Coronary artery (tissue), 2 donors: ENCODE measurements at places on chromosomes 12 and 14.

GRCh38 chr14:76136476-76137110 lies 15.1 kb upstream of the GPATCH2L start:
- DNase-seq: no peak

DNA sequence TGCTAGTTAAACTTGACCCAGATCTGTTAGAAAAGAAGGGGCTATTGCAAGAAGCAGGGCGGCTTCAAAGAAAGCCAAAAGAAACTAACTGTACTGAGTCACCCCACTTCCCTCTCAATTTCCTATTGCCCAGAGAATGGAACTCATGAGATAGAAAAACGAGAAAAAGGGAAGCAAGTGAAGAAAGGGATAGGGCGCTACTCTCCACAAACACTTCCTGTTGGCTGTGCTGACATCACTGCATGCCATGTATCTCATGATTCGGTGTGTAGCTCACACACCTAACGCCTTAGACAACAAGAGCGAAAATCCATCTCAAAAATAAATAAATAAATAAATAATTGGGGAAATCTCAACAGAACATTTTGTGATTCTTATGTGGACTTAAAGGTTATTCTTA lies 13.0 kb upstream of the P2RX4 start:
- no peak for DNase-seq

DNA sequence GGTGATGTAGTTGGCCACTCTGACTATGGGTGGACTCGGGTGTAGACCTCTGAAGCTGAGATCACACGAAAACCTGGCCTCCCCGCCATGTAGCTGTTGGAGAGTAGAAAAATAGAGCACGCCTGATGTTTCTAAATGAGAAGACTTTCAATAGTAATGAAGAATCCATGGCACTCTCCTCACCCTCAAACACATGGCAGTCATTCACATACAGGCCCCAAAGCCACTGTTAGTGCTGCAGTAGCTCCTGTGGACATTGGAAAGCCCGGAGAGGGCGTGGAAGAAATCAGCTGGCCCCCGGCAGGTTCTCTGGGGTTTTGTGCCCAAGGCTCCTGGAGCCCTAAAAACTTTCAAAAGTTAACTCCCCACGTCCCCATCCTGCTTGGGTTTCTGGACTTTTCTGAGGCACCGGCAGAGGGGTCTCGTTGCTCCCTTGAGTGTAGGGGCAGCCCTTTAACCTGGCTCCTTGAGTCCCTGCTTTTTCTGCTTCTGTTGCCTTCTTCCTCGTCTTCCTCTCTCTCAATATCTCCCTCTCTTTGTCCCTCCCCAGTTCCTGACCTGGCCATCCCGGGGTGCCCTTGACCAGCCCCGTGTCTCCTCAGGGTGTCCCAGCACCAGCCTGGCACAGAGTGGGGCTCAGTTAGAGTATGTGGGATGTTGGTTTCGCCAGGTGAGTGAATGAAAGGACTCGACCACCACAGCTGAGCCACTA lies 8.3 kb downstream of the MEG3 start:
- no peak for DNase-seq

- no peak for DNase-seq
Measured at GRCh38 chr14:59044707-59045106, 143.8 kb upstream of the DAAM1 start.

DNA sequence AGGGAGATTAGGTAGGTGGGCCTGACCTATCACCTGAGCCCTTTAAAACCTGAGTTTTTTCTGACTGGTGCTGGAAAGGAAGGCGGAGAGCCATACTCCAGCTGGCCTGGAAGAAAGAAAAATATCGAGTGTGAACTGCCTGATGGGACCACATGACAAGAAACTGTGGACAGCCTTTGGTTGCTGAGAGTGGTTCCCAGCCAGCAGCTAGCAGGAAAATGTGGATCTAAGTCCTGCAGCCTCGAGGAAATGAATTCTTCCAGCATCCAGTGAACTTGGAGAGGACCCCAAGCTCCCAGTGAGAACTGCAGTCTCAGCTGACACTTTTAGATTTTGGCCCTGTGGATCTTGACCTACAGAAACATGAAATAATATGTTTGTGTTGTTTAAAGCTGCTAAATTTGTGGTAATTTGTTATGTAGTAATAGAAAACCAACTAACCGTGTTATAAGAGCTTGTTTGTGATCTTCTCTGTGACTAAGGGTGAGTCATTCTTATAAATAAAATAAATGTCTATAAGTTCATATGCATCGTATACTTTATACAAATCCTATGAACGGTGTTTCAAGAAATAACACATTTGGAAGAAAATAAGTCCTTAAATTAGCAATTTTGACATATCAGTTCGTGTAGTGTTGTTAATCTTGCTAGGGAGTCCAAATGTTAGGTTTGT lies 359.6 kb downstream of the BMP4 start:
- DNase-seq: no peak

- no peak for DNase-seq
Measured at GRCh38 chr14:48954446-48954845, 631.7 kb downstream of the RPS29 start.

DNA sequence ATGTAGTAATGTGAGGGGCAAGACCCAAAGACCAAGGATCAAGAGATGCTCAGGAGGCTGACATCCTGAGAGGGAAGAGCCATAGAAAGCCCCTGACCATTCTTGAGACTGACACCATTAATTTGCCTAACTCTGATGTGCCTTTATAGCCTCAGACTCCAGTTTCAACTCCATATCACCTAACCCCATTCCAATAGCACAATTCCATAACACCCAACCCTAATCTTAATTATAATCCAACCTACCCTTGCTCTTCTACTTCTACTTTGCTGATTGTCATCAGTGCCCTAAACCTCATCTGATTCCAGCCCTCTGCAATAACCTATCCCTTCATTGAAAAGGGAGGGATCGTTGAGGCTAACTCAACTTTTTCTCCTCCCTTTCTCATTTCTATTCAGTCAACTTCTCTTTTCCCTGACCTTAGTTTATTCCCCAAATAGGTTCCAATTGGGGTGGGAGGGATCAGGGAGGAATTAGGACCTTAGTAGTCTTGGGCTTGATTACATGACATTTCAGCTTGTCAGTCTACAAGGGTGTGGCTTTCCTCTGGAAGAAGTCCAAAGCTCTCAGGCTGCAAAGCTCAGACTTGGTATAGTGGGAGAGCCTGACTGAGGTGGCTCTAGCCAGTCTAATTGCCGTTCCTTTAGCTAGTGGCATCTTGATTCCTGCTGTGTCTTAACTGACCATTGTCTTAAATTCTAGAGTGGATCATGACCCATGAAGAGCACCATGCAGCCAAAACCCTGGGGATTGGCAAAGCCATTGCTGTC lies 3.1 kb downstream of the PFKM start:
- no peak for DNase-seq
